ENCODE measurements at places on chromosomes 12 and 14.
A peak's percentile ranks its signal among the peaks of the same experiment; 100 is the strongest.

DNA sequence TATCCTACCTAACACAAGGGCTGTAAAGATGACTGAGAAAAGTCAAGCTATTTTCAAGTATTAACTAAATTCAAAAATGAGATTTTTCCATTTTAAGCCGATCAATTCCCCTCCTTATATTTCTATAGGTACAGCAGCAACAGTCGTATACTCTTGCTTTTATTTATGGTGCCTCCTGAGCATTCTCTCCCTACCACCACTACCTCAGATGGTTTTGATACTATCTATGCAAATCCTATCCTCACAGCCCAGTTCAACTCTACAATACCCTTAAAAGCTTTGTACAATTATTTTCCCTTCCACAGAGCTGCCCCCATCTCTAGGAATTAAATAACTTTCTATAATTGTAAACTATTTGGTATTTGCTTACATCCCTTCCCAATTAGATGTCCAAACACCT, 52.1 kb downstream of the GALC start:
- no peak for DNase-seq

- no peak for DNase-seq
These were observed 13.1 kb upstream of the ANKS1B start for GRCh38 chr12:99997806-99998205.

- no peak for DNase-seq
These were observed 24.3 kb downstream of the HIF1A start for GRCh38 chr14:61719344-61720293.

DNA sequence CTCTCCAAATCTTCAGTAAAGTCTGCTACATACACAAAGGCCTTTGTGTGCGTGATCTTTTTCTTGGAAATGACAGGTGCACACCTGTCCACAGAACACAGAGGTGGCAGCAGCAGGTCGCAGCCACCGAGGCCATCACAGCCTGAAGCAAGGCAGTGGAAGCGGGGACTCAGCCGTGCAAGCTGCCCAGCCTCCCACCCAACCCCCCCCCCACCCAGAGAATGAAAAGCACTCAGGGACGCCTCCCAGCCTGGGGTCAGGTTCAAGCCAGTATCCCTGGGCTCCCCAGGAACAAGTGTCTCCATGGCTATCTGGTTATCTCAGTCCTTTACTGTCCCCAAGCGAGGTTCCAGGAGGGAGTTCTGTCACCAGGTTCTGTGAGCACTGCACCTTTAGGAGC, 31.2 kb upstream of the TSPAN9 start:
- no peak for DNase-seq

DNA sequence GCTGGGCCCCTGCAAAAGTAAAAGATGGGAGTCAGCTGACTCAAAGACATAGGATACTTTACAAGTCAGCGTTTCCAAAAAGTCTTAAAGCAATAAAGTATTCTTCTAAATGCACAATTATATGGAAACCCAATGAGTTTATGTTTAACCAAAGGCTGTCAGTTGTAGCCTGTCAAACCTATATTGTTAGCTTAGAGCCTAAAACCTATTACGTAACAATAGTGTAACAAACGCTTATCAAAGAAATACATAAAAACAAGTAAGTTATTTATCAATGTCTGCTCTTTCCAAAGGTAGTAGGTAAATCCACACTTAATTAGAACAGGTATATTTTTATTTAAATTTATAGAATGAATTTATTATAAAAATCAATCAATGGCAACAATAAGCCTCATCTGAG, 15.9 kb upstream of the SOS2 start:
- DNase-seq, result no peak

DNA sequence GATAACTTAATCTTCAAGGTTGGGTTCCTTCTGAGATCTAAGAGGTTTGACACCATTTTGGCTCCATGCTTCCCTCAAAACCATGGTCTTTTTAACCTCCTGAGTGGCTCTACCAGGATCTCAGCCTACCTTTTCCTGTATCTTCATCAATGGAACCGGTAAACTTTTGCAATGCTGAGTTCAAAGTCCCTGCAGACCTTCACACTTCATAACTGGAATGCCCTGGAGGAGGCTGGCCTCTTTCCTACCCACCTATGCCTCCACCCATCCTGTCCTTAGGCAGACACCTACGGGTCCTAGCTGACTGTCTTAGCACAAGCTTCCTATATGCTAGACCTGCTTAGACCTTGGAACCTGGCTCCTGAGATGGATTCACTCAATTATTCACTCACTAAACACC, 89.5 kb upstream of the EEA1 start:
- no peak for DNase-seq

- DNase-seq, result no peak
These were observed 7.2 kb downstream of the MBD6 start for GRCh38 chr12:57529831-57530230.

GRCh38 chr14:101709962-101710931, 51.3 kb upstream of the PPP2R5C start:
- no peak for DNase-seq

GRCh38 chr12:131147894-131148293, 194.2 kb downstream of the ADGRD1 start:
- DNase-seq, result no peak

DNA sequence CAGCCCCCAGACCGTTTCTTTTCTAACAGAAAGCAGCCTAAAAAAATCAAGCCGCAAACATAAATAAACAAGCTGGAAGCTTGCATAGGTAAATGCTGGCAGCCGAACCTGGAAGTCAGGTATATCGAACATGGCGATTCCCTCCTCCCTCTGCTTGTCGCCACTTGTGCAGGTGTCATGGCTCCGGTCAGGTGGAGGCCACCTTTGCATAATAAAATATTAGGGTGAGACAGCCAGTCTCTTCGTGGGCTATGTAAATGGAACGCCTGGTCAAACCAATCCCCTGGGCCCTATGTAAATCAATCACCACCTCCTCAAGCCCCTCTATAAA, 223.9 kb upstream of the DAAM1 start:
- no peak for DNase-seq

GRCh38 chr14:58533446-58533845, 104.3 kb upstream of the DACT1 start:
- DNase-seq, result peak; percentile 12

GRCh38 chr14:105525861-105526775, at the start of gene TMEM121:
TMEM121 (plus strand) TSS chr14:105526583; CDS start chr14:105528835, 2,252 bp downstream.
- DNase-seq, result peak; percentile 81

DNA sequence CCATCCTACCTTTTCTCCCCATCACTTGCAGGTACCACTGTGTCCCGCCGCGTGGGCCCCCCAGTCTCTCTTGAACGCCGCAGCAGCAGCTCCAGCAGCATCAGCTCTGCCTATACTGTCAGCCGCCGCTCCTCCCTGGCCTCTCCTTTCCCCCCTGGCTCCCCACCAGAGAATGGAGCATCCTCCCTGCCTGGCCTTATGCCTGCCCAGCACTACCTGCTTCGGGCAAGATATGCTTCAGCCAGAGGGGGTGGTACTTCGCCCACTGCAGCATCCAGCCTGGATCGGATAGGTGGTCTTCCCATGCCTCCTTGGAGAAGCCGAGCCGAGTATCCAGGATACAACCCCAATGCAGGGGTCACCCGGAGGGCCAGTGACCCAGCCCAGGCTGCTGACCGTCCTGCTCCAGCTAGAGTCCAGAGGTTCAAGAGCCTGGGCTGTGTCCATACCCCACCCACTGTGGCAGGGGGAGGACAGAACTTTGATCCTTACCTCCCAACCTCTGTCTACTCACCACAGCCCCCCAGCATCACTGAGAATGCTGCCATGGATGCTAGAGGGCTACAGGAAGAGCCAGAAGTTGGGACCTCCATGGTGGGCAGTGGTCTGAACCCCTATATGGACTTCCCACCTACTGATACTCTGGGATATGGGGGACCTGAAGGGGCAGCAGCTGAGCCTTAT, 9.2 kb downstream of the ARHGAP9 start:
- DNase-seq, result no peak

DNA sequence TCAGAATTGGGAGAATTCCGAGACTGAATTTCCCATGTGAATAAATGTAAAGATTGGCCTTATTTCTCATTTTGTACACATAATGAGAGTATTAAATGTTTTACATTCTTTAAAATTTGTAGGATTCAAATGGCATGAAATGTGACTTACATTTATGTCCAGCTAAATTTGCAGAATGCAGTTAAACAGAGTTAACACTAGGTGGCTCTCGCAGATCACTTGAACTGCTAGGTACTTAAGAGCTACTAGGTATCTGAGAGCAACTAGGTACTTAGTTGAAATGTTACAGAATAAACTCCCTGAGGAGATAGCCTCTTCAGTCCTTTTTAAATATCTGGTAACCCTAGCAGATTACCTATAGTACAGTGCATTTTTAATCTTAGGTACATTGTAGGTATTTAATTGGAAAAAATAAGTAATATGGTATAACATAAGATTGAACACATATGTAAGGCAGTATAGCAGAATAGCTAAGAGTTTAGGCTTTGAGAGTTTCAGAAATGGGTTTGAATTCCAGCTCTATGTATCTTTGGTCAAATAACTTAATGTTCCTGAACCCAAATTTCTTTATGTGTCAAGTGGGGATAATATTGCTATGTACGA, 73.8 kb downstream of the KIAA0586 start:
- DNase-seq, result peak; percentile 63

- no peak for DNase-seq
These were observed 49.4 kb downstream of the TSPAN8 start for GRCh38 chr12:71108355-71108754.

DNA sequence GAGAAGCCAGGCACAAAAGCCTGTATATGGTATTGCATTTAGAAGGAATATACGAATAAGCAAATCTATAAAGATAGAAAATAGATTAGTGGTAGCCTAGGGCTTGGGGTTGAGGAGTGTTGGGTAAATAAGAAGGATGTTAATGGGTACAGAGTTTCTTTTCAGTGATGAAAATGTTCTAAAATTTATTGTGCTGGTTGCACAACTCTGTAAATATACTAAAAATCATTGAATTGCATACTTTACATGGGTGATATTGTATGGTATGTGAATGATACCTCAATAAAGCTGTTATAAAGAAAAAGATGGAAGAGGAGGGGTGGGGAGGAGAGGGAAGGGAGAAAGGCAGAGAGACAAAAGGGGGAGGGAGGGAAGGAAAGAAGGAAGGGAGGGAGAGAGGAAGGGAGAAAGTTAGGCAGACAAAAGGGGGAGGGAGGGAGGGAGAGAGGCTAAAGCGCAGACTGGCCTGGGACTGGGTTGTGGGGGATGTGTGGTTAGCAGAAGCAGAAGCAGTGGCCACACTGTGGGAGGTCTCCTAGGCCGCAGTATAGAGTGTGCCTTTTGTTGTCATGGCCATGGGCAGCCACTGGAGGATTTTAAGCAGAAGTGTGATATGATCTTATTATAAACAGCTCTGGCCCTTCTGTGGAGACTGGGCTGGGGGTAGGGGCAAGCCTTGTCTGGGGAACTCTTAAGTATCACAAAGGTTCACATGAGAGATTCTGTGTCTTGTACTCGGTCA, 73.6 kb upstream of the ELK3 start:
- DNase-seq, result no peak

DNA sequence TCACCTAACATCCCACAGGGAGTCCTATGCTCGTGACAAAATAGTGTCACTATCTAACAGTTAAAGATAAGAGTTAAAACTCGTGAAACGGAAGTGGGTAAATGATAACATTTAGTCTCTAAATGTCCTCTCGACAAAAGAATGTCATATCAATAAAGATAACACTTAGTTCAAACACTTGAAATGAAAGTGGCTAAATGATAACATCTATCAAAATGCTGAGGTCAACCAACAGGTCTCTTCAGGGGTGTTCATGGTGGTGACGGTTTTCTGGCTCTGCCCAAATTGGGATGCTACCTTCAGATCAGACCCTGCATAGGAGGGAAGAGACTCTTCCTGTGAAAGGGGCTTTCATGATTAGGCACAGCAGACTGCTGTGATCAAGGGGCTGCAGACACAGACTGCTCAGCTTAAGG, 22.1 kb downstream of the IL26 start:
- DNase-seq, result no peak

- peak; percentile 15 for DNase-seq
These were observed 2.2 kb downstream of the NELL2 start for GRCh38 chr12:44873898-44874297.

DNA sequence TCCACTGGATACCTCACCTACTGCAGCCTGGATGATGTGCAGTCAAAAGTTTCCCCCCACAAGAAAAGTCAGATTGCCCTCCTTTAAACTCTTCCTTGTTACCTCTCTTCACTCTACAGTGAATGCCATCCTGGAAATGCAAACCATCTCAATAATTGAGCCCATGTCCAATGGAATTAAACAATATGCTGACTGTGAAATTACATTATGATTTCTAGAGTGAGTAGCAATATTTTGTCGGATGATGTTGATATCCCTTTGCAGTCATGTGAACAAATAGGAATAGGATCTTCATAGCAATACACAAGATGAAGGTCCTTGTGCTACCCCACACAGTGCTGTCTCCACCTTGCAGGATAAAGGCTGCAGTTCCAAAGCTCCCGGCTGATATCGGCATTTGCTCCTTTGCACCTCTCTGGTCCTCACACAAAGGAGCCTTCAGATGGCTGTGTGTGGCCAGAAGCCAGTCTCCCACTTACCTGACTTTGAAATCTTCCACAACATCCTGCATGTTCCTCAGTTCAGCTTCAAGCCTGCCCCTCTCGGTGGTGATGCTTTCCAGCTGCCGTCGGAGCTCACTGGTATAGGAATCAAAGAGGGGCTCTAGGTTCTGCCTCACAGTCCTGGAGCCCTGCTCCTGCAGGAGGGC, 1.5 kb downstream of the KRT75 start:
- DNase-seq, result no peak
